ENCODE measurements at places on chromosomes 7 and 10.

DNA sequence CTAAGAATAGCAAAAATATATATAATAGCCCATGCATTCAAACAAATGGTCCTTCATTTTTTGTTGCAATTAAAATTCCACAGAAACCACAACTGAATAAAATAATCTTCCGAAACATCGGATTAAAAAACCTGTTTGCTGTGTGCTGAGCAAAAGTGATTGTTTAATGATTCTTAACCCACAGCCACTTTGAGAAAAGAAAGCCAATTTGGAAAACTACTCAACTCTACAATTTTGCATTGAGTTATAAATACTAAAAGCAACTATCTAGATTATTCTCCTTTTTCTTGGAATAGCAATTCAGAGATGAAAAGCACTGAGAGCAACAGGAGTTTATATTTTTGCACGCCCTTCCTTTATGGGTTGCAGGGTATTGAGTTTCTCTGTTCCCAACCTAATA, 8.0 kb downstream of the ADRB1 start:
- no peak for DNase-seq

GRCh38 chr7:34130558-34131295, 225.4 kb downstream of the BMPER start:
- DNase-seq = no peak

DNA sequence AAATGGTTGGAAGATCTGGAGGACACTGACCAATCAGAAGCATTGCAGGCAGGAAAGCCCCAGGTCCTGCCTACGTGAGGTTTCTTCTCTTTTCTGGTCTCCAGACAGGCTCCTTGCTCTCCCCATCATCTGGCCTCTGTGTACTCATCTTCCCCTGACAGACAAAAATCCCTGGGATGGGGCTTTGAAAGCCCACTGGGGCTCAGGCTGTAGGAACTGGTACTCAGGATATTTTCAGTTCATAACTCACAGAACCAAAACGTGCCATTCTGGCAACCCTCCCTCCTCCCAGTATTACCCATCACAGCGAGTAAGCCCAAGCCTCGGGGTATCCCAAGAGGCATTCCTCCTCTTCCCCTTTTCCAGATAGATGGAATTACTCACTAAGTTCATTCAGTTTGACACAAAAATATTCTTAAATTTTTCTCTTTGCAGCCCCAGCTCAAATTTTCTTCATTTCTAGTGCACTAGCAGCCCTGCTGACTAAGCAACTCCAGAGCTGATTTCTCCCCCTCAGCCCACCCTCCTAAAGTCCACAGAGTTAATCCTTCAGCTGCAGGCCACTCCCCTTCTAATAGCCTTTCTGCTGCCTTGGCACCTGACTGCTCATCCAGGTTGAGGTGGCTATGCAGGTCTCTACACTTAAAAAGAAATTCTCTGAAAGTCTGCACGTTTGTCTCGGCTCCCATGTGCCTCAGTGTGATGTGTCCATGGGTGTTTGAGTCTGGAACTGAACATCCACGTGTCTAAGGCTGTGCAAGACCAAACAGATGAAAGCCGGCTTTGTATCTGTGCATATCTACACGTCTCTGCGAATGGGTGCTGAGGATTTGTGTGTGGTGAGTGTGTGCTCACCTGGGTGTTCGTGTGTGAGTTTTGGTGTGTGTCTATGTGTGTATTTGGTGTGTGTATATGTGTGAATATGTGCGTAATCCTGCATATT, 331.4 kb downstream of the CCSER2 start:
- no peak for DNase-seq

GRCh38 chr7:20220293-20220761, 3.1 kb upstream of the MACC1 start:
- DNase-seq = no peak

DNA sequence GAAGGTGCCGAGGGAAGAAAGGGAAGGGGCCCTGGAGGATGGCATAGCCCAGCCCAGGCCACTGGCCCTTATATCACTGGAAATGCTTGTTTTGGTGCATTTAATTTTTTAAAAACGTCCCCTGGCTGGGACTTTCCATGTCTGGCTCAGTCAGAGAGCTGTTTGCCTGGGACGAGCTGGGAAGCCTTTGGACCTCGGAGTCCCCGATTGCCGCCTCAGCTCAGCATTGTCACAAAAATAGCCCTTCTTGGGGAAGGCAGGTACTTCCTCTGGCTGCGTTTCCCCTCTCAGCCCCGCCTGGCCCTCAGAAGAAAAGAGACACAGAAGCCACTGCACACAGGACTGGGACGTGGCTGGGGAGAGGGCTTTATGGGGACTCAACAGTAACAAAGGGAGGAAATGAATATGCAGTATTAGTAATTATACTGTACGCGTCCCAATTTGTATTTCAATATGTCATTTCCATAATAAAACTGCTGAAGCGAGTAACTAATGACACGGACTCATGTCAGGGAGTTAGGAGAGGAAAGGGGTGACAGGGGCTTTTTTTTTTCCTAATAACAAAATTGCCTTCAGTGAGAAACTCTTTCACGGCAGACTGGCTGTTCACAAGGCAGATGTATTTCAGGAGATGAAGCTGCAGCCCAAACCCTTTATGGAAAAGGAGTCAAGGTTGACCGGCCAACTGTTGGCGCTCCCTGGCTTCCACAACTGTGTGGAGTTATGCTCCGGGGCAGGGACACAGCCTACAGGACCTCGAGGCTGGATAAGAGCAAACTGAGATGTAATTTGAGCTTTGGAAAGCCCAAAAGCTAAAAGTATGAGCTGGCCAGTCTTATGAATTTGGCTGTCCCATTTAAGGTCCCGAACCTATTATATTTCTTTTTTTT, 31.0 kb upstream of the MXI1 start:
- DNase-seq = no peak

GRCh38 chr10:28431139-28431538, 101.8 kb upstream of the WAC start:
- DNase-seq = no peak

- DNase-seq = peak; percentile 31
These were observed 30.4 kb downstream of the KLRG2 start for GRCh38 chr7:139452958-139453672.

- DNase-seq = no peak
These were observed 20.6 kb downstream of the DNAJB6 start for GRCh38 chr7:157357129-157358040.

GRCh38 chr7:85890244-85890811, 703.5 kb upstream of the SEMA3D start:
- peak; percentile 49 for DNase-seq

- DNase-seq = no peak
These were observed 19.3 kb upstream of the ZNF680 start for GRCh38 chr7:64581926-64582894.

- no peak for DNase-seq
These were observed 51.5 kb downstream of the HK1 start for GRCh38 chr10:69329721-69330178.

- no peak for DNase-seq
These were observed 24.5 kb downstream of the RSU1 start for GRCh38 chr10:16792675-16793074.

- DNase-seq = no peak
These were observed 493.9 kb downstream of the GLRX3 start for GRCh38 chr10:130630135-130630534.

DNA sequence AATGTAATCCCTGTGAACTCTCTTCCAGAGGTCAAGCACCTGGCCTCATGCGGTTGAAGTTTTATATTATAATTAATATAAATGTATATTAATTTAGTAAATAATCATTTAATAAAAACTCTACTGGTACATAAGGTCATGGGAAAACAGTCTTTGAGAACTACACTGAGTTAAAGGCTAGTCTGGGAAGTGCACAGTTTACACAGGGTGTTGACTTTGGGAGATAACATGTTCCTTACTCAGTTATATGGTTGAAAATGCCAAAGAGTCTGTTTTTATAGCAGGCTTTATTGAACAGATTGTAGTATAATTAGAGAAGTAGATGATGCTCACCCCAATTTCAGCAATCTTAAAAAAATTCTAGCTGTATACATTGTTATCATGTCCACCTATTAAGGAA, 735.9 kb downstream of the GATA3 start:
- DNase-seq = no peak

GRCh38 chr10:71486484-71487114, 89.9 kb downstream of the CDH23 start:
- DNase-seq = peak; percentile 4

GRCh38 chr10:9294865-9295264, 1240.4 kb downstream of the GATA3 start:
- DNase-seq = no peak

GRCh38 chr7:7416031-7416858, 119.4 kb downstream of the COL28A1 start:
- DNase-seq = no peak

- DNase-seq = no peak
These were observed 932.5 kb downstream of the GATA3 start for GRCh38 chr10:8986975-8987374.

- peak; percentile 42 for DNase-seq
These were observed 151.6 kb downstream of the CACNA2D1 start for GRCh38 chr7:82291931-82292330.

GRCh38 chr7:54881816-54882520, 123.0 kb upstream of the SEC61G start:
- no peak for DNase-seq

- DNase-seq = no peak
These were observed 581.7 kb downstream of the SDK1 start for GRCh38 chr7:3882782-3883181.

DNA sequence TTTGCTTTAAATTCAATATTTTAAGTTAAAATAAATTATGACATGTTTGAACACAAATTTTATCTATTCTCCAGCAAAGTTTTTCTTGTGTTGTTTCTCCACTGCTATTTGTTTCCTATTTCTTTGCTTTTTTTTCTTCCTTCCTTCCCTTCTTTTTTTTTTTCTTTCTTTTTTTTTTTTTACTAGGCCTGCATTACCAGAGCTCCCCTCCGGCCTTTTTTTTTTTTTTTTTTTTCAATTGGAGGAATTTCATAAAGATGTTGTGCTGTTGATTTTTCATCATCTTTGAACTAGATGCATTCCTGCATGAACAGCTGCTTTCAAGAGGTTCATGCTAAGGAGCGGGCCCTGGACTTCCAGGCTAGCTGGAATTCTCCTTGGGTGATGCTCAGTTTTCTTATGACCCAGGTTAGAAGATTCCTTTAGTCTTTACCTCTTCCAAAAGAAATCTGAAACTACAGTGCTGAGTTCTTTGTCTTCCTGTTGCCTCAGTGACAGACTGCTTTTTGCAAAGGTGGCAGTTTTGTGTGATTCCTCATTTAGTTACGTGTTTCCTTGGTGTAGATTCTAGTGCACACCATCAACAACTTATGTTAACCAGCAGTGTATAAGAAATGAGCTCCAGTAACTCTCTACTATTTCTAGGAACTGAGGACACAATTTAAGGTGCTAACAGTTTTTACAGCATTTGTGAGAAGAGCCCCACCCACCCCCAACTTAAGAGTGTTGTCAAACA, 4.8 kb upstream of the CAMK1D start:
- DNase-seq = no peak

- no peak for DNase-seq
These were observed 12.3 kb downstream of the CAMK2G start for GRCh38 chr10:73862011-73862410.

GRCh38 chr10:28997734-28998133, 291.1 kb upstream of the LYZL1 start:
- no peak for DNase-seq
